ENCODE measurements at places on chromosomes 7 and 10. TPM values are rescaled to one million over a fixed set of nuclear protein-coding genes. Genes with fewer than 3 reads are reported as not detected.

FAM180A gene
- total RNA-seq = 2.5 TPM

DNA sequence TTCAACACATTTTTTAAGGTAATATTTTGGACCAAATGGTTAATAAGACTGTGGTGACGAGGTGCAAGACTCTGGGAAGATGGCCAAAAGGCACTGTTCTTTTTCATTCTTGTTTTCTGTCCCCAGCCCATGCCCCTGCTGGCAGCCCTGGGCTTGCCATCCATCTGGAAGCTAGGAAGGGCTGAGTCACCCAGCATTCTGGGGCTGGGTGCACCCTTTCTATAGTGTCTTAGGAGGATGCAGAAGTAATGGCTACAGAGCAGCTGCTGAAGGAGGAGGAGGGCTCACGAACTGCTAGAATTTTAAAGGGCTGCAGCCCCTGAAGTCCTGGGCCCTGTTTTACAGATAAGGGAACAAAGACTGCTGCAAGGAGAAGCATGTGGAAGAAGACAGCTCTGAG is 42.8 kb upstream of the ZNF32 start:
- peak; percentile 45 for DNase-seq

DNA sequence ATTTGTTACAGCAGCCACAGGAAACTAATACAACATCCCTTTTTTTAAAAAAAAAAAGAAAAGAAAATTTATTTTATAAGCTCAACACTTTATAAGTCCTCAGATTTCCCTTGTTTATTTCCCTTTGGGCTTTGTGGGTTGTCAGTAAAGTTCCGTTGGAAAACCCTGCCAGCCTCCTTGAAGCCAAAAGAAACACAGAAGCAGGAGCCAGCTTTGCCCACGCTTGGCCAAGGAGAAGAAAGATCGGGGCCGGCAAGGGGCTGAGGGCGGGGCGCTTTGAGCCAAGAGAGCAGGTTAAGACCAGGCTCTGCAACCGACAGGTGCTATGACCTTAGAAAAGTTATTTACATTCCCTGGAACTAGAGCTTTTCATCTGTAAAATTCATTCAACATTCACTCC is 72.7 kb downstream of the RGS10 start:
- DNase-seq = no peak

DNA sequence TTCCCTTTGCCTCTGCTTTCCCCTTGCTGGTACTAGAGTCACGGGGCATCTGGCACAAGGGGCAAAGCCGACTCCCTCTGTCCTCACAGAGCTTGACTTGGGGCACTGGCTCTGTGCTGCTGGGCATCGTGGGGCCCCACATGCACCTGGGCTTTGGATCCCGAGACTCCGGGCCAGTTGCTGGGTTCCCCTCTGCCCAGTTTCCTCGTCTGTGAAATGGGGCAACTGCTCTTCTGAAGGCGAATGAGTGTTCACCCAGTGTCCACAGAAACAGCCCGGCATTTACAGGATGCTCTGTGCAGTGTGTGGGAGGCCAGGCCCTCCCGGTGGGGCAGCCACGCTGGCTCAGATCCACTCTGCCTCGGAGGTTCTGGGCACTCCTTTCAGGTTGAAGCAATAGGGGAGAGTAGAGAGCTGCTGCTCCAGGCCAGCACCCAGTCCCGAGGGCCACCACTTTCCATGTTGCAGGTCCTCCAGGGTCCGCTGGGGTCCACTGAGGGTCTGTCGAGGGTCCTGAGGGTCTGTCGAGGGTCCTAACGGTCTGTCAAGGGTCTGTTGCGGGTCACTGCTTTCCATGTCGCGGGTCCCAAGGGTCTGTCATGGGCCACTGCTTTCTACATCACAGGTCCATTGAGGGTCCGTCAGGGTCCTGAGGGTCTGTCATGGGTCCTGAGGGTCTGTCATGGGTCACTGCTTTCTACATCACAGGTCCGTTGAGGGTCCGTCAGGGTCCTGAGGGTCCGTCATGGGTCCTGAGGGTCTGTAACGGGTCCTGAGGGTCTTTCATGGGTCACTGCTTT is 103.6 kb downstream of the VIPR2 start:
- DNase-seq = no peak

All from fibroblast of the aortic adventitia (primary cell).